ENCODE measurements at places on chromosomes 13 and 19. TPM values are rescaled to one million over a fixed set of nuclear protein-coding genes. Genes with fewer than 3 reads are reported as not detected.

GARIN5A gene
- total RNA-seq: 0.69 TPM

PGLYRP1 gene
- not detected for total RNA-seq

TMEM255B gene
- 0.89 TPM for total RNA-seq

LENG8 gene
- total RNA-seq: 622 TPM

CNFN gene
- not detected for total RNA-seq

TTC9B gene
- not detected for total RNA-seq

Measured in T-cell (primary cell).